Activated naive CD4-positive, alpha-beta T cell treated with Interleukin-2 at 50 U/mL for 16 hours (primary cell): ENCODE measurements at places on chromosomes 7 and 10.
A peak's percentile ranks its signal among the peaks of the same experiment; 100 is the strongest.

DNA sequence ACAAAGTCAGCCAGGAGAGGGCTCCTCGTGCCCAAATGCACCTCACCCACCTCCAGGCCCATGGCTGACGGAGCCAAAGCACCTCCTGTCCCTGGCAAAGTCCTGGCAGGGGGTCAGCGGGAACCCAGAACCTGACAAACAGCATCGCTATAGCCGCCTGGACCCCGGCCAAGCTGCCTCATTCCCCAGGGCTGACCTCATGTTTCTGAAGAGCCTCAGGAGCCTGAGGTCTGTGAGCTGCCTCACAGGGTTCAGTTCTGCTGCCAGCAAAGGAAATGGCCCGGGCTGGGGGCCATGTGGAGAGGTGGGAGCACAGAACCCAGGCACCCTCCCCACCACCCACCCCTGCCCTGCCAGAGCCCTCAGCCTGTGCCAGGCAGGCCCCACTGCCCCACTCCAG is 4.2 kb upstream of the NANOS1 start:
- DNase-seq = no peak

DNA sequence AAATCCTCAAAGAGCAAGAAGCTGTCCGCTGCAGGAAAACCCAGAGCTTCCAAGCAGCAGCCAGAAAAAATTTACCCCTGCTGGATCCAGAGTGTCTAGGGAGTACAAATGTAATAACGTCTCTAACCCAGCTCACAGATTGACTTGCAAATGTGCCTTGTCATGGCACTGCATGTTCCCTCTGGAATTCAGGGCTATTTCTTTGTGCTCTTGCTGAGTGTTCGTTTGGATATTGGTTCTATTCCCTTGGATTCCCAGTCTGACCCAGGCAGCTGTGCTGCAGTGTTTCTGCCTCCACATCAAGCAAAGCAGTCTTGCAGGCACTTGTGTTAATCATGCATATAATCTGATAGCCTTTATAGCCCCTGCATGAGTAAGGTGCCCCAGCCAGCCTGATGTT is 209.9 kb upstream of the GHITM start:
- no peak for DNase-seq

DNA sequence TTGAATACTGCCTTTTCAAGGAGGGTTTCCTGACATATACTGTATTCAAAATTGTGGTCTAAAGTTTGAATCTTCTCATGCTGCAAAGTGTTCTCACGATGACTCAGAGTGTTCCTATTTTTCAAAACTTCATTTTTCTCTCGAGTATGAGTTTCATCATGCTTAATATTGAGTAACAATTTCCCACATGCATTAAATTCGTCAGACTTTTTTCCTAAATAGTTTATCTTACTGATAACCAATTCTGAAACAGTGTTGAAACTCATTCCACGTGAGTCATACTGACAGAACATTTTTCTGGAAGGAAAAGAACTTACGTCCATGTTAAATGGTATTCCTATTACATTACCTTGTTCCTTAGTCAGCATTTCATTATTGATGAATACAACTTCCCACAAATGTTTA is 44.1 kb downstream of the ZNF33B start:
- DNase-seq = no peak

- DNase-seq = no peak
Measured at GRCh38 chr10:92727550-92727949, 37.8 kb downstream of the HHEX start.

GRCh38 chr10:120643351-120643750 is 186.3 kb downstream of the PLPP4 start:
- DNase-seq = no peak

DNA sequence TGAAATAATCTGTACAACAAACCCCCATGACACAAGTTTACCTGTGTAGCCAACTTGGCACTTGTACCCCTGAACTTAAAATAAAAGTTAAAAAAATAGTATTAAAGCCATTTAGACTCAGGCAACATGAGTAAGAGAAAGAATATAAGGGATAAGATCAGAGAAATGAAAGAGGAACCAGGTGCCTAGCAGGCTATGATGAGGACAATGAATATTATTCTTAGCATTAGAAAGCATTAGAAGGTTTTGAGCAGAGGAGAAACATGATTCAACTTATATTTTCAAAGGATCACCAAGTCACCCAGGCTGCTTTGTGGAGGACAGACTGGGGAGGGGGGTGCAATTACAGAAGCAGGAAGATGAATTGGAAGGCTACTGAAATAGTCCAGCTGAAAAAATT is 48.1 kb upstream of the TES start:
- no peak for DNase-seq

DNA sequence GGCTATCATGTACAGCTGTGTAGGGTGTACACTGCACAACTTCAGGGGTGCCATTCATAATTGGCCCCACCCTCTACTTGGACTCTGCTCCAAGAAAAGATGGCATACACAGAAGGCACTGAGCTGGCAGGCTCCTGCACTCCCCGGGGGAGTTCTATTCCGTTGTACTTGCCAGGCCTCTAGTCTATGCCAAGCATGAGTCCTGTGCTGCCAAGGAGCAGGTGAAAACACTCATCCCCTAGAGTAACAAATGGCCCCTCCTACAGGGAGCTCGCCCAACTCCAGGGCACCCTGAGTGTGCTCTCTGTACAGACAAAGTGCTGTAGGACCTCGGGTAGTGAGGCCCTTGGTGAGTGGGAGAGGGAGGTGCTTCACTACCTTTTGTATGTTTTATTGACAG is 127.2 kb downstream of the SLIT1 start:
- DNase-seq = no peak

- no peak for DNase-seq
Measured at GRCh38 chr10:125123476-125124114, 36.8 kb downstream of the CTBP2 start.

DNA sequence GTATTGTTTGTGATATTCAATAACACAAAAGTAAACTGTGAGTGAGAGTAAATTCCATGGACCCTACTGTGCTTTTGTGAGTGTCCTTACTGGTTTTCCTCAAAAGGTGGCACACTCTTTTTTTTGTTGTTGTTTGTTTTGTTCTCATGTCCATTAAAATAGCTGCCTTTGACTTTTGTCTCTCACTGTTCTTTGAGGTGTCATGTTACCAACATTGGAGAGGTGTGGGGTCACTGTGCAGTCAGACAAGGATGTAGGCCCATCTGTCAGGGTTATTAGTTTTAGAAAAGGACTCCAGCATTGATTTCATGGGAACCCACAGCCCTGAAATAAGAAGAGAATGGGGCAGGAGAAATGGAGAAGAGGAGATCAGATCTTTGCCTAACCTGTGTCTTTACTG is 383.1 kb downstream of the SORCS3 start:
- no peak for DNase-seq

GRCh38 chr10:86594535-86594934 is 59.8 kb upstream of the OPN4 start:
- DNase-seq = no peak

DNA sequence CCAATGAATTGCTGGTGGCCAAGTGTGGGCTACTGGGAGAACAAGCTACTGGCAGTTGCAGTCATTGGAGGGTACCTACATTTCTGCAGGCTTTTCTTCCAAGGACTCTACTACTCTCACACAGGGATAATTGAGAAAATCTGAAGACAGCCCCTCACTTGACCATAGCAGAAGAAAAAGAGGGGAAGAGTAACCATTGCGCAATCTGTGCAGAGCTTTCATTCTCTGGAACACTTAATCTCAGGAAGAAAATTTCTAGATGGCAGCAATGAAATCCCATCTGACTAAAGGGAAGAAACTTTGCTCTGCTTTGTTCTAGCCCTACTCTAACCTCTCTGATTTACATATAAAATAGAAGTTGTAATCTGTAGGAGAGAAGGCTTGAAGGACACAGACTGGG is 1239.6 kb upstream of the SORCS1 start:
- DNase-seq = no peak

- peak; percentile 27 for DNase-seq
Measured at GRCh38 chr7:36208997-36209813, 56.2 kb downstream of the EEPD1 start.

GRCh38 chr7:149622444-149623210 is 125.0 kb upstream of the ZNF746 start:
- no peak for DNase-seq

DNA sequence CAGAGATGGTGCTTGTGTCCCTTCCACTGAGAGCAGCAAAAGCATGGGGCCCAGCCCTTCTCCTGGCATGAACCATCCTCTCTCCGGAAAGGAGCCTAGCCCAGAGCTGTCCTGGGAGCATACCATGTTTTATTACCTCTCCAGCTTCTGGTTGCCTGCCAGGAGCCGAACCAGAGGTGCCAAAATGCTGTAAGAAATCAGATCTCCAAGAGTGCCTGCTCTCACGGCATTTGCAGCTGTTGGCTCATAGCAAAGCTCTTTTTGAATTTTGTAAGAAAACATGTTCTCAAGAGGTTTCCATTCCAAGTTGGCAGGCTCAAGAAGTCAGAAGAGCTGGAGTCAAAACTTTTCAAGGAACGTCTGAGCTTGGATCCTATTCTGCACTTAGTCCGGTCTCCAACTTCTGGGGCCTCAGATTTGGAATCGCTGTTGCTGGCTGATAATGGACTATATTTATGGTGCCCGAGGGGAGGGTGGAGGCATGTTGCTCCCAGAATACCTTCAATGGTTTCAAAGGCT is 211.7 kb upstream of the MKI67 start:
- no peak for DNase-seq
